ENCODE measurements at places on chromosomes 1 and 21. TPM values are rescaled to one million over a fixed set of nuclear protein-coding genes. Genes with fewer than 3 reads are reported as not detected.

MANEAL gene
- total RNA-seq: 4.7 TPM

EBNA1BP2 gene
- total RNA-seq: 52.5 TPM

RWDD3 gene
- 18.0 TPM for total RNA-seq

TMEM51 gene
- 48.4 TPM for total RNA-seq

TNFAIP8L2 gene
- 6.3 TPM for total RNA-seq

TTLL7 gene
- total RNA-seq: 7.0 TPM

CHI3L1 gene
- total RNA-seq: 49.5 TPM

AMY1B gene
- total RNA-seq: not detected

APP gene
- total RNA-seq: 1,303 TPM

SELP gene
- 19.4 TPM for total RNA-seq

Measured in kidney (tissue), 22 donors.